Stimulated activated CD8-positive, alpha-beta memory T cell treated with anti-CD3 and anti-CD28 coated beads, Interleukin-12 subunit alpha, Interleukin-12 subunit beta, amount 100 ng/mL, for 1 hour (primary cell): ENCODE measurements at places on chromosomes 7 and 10.

DNA sequence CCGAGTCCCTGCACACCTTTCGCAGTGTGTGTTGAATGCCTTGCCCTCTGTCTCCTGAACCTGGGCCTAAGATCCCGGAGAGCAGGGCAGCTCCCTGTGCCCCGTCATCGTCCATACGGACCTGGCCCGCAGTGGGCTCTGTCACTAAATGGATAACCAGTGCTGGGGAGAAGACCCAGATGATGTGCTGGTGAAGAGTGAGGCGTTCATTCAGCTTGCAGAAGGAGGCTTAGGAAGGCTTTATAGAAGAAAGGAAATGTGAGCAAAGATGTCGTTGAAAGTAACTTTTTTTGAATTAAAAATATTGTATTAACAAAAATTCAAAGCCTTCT, 34.4 kb downstream of the PFKFB3 start:
- no peak for DNase-seq

DNA sequence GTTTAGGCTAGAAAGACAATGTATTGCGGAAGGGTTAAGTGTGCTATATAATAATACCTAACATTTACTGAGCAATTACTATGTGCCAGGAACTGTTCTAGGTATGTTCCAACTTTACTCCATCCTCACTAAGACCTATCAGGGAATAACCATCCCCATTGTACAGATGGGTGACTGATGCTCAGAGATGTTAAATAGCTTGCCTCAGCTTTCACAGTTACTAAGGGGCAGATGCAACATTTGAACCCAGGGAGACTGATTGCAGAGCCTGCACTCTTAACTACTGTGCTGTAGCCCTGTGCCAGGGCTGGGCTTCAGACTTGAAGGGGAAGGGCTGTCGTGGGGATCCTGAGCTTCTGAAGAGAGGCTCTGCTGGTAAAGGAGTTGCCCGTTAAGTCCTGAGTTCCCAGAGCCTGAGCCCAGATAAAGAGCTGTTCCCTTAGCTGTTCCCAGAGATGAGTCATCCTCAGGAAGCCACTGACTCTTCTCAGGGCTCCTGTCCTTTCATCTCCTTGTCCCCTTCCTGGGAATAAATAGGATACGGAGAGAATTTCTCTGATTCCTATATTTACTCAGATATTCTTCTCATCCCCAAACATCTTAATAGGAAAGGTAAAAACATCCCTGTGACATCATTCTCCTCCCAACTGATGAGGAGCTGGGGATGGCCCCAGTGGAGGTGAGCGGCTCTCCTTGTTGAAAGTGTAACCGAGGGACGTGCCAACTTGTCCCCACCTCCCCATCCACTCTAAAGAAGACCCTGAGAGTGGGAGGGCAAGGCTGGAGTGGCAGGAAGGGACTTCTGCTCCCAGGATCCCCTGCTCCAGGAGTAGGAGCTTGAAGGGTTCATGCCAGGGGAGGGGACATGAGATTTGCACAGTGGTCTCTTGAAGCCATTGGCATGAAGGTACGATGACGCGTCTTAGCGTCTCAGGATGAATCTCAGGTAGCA, 28.0 kb upstream of the HABP2 start:
- no peak for DNase-seq

GRCh38 chr7:94643771-94644545, 12.0 kb downstream of the SGCE start:
- no peak for DNase-seq

- no peak for DNase-seq
Measured at GRCh38 chr7:36014961-36015360, 138.1 kb upstream of the EEPD1 start.

GRCh38 chr10:48639632-48640031, 34.8 kb upstream of the ARHGAP22 start:
- DNase-seq: no peak

DNA sequence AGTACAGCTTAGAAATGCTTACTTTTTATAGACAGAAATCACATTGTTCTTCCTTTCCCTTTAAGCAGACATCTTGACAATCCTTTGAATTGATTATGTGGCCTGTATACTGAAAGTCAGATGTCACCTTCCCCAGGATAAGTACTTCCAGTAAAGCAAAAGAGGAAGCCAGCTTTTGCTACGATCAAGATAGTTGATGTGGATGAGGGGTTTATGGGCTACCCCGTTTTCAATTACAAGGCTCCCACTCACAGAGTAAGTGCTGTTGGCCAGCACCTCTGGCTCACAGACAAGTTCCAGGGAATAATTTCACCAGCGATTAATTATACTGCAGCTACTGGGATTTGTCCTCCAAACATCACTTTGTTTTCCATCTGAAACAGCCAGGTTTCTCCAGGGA, 95.1 kb upstream of the SAMD8 start:
- DNase-seq: no peak

DNA sequence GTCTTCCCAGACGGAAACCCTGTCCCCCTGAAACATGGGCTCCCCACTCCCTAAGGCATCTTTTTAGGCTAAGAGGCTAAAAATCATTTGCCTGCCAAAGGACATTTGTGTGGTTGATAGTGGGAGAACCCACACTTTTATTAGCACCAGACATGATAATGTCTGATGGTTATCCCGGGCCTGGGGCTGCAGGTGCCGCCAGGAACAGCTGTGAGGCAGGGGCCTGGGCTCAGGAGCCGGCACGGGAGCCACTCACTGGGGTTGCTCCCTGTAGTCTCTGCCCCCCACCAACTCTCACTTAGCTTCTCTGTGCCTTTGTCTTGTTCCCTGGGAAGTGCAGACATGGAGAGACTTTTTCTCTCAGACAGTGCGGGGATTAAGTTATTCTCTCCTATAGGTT, 193.6 kb downstream of the GLRX3 start:
- no peak for DNase-seq

DNA sequence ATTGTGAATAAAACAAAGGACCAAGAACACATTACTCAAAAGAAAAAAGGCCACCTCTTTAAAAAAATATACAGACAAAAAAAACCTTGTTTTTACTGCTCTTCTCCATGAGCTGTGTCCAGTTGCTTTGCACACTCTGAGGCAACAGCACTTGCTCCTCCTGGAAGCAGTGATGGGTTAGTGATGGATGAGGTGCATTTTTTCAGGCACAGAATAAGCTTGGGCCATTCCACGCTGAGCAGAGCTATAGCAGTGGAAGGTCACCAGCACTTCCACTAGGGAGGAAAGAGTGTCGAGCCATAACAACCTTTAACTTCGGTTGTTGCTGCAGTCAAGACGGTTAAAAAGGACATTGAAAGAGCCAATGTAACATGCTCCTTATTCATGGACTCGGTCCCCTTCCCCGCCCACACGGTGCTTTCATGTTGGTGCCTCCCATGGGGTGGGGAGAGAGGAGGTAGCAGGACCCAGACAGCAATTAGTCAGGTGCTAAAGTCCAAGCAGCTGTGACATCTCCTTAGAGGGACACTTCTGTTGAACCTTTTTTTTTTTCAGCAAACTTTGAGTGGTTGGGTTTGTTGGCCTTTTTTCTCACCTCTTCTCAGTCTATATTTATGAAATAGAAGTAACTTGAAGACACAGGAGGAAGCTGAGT, 136.5 kb upstream of the ADARB2 start:
- DNase-seq: no peak

DNA sequence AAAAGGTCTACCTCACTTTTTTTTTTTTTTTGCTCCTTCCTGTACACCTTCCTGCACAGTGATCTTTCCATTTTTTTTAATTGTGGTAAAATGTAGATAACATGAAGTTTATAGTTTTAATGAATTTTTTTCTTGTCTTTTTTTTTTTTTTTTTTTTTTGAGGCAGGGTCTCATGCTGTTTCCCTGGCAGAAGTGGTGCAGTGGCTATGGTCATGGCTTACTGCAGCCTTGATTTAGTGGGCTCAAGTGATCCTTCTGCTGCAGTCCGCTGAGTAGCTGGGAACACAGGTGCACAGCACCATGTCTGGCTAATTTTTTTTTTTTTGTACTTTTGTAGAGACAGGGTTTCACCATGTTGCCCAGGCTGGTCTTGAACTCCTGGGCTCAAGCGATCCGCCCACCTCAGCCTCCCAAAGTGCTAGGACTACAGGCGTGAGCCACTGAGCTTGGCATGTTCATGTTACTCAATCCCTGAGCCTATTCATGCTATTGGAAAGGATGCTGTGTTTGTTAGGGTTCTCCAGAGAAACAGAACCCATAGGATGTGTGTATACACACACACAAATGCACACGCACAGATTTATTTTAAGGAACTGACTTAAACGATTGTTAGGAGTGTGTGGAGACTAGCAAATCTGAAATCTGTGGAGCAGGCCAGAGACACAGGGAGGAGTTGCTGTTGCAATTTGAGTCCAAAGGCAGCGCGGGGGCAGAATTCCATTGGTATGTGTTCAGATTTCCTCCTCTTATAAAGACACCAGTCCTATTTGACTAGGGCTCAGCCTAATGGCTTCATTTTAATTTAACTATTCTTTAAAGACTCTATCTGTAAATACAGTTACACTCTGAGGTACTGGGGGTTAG, 29.1 kb downstream of the GALNT11 start:
- no peak for DNase-seq

DNA sequence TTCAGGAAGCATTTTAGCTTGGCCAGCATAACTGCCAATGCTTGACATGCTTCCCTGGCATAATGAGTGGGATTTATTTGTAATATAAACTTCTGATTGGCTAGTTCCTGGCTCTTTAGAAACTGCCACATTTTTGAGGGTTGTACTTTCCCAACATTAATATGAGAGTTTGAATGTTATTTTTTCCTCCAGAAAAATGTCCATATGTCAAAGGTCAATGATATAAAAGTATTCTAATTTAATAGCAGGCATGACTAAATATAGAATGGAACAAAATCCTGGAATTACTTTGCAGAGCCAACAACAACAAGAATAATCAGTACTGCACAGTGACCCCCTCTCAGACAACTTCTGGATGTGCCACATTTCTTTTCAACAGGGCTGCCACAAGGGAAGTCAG, 352.6 kb downstream of the PRPF18 start:
- DNase-seq: no peak

DNA sequence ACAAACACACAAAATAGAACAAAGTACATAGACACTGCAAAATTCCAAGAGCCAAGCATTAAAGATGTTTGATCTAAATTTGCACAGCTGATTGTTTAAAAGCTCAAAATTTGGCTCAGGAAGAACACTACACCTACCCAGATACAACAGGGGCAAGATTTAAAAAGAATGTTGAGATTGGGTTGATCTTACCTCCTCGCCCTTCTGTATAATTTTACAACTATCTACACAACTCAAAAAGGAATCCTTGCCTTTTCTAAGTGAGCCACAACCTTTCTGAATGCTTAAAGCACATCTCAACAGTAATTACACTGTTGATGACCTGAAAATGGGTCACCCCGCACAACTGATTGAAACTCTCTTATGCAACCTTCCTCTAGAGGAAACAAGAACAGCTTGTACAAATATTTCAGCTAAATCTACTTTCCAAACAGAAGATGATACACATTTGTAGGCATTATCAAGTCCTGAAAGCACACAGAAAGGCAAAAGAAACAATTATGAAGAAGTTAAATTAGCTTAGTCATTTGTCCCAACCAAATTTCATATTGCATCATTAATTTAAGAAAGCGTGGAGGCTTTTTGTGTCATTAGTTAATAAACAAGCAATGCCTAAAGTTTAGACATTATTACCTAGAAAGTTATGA, 75.5 kb downstream of the UBE2H start:
- DNase-seq: no peak

DNA sequence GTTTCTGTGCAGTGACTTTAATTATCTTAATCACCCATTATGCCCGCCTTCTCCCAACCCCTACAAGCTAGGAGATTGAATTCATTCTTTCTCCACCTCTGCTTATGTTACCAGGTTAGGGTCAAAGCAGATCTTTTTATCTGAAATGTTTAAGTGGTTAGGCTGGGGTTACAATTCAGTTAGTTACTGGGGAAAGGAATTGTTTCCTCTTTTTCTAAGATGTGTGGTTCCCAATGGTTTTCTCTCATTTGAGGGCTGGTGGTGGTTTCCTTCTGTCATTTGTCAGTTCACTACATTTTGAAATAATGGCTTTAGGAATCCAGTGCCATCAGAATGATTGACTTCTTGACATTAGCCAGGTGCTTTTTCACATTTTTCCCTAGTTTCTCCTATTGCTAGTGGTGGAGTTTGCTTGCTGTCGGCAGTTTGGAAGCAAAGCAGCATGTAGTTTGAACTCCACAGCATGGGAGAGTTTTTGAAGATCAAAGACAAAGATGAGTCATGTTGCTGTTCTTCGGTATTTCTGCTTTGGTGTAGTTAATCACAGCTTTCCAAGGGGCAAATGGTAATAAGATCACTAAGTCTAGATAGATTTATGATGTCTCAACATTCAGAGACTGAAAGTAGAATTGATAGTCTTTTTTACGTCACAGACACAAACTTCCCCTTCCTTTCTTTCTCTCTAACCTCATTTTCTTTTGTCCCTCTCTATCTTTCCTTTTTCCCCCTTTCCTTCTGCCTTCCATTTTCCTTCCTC, 168.2 kb downstream of the SND1 start:
- no peak for DNase-seq

GRCh38 chr10:116241642-116242410, 31.2 kb downstream of the GFRA1 start:
- no peak for DNase-seq

- no peak for DNase-seq
Measured at GRCh38 chr10:110209926-110210673, 2.7 kb downstream of the MXI1 start.

GRCh38 chr10:73113551-73113950, 3.3 kb downstream of the NUDT13 start:
- DNase-seq: no peak

DNA sequence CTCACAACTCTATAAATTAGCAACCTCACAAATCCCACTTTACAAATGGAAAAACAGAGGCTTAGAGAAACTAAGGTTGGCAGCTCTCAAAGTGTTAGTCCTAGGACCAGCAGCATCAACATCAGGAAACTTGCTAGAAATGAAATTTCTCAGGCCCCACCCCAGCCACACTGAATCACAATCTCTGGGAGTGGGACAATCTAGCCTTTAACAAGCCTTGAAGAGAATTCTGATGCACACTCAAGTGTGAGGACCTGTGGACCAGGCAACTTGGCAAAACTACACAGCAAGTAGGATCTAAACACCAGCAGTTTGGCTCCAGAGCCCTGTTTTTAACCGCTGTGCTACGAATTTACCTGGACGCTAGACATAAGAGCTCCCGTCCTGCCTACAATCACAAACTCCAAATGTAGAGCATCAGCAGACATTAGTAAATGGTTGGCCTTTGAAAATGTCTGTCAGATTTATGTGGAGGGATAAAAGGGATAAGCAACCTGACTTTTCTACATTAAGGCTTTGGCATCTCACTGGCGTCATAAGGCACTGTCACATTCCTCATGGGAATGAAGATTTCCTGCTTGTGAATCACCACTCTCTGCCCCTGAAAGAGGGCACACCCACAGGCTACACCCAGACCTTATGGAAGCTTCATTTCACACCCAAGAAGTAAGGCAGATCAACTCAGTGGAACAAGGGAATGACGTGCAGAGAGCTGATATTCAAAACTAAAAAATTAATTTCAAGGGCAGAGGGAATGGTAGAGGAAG, 34.5 kb downstream of the PPP1R3C start:
- DNase-seq: no peak
